ENCODE measurements at places on chromosomes 1 and 21.

- DNase-seq = no peak
These were observed 15.9 kb upstream of the DHX9 start for GRCh38 chr1:182823220-182823619.

GRCh38 chr1:9311479-9311878, 18.8 kb downstream of the SPSB1 start:
- DNase-seq = no peak

DNA sequence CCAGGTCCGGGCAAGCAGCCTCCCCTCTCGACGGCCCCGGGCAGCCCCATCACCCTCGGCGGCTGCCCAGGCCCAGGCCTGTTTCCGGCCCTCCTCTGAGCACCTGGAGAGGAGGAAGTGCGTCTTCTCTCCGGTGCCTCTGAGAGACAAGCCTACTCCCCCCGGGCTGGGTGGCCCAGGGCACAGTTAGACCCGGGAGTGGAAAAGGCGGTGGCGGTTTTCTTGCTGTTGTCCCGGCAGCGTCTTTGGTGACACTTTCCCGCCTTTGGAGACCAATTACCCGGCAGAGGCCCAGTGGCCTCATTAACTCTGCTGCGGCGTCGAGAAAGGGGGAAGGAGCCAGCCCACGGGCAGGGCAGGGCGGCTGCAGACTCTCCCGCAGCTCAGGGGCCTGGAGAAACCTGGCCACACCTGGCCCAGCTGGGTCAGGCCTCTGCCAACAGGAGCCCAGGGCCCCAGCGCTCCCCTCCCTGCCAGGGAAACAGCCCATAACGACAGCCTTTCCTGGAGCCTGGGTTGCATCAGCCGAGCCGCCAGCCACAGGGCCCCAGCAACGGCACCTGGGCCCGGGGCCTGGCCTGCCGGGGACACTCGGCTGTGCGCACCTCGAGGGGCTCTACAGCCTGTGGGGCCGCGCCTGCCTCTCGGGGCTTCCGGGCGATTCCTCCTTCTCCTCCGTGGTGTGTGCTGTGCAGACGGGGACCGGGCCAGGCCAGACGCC, 28.4 kb upstream of the C1orf159 start:
- no peak for DNase-seq

DNA sequence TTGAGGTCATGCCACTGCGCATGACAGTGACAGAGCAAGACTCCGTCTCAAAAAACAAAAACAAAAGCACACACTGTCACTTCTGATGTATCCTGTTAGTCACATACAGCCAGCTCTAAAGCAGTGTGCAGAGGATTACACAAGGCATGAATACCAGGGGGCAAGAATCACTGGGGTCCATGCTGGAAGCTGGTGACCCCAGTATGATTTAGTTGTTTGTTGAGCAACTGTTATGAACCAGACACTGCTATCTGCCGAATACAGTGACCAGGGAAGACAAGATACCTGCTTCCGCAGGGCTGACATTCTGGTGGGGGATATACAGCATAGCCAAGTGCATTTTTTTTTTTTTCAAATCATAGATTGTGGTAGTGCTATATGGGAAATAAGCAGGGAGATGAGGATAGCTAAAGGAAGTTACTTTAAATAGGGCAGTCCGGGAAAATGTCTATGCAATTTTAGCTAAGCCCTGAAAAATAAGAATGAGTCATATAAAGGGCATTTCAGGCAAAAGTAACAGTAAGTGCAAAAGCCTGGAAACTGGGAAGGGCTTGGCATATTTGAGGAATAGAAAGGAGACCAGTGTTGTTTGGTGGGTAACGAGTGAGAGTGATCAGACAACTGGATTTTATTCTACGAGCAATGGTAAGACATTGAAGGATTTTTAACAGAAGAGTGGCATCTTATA, 69.7 kb downstream of the ADSS2 start:
- no peak for DNase-seq

GRCh38 chr1:198079432-198079951, 77.3 kb upstream of the NEK7 start:
- DNase-seq = no peak
